EH (cell line): ENCODE measurements at places on chromosomes 4 and X.

- DNase-seq: no peak
Observed at GRCh38 chr4:4651811-4652755, 110.2 kb upstream of the STX18 start.

- DNase-seq: no peak
Observed at GRCh38 chrX:87664381-87664780, 146.8 kb downstream of the KLHL4 start.

DNA sequence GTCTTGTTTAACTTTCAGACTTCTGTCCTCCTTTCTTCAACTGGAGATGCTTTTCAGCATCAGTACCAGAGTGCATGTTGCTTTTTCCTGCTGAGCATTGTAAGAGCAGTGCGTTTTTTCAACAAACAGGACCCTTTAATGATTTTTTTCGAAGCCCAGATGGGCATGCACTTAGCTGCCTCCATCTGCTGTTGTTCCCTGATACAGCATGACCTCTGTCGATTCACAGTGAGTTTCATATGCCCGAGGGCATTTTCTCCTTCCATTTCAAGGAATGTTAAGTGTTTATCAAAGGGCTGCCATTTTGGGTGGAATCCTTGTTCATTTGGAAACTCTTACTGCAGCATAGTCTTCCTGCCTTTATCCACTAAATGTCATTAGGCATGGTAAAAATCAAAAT lies 428.6 kb downstream of the DTHD1 start:
- DNase-seq: no peak

DNA sequence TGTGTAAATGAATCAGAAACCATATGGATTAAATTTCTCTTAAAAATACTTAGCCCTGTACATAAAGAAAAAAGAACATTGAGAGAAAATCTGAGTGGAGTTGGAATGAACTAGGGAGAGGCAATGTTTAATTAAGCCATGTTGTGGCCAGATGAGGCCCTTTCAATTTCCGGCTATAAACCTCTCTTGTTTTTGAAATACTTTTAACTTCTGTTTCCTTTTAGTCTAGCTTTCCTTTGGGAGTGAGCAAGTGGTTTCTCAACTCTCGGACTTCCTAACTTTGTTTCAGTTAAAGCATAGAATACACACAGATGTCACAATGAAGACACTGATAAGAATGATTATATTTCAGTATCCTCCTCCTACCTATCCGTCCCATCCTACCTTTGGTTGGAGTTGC lies 197.2 kb downstream of the ARHGAP24 start:
- peak; percentile 61 for DNase-seq
